ENCODE measurements at places on chromosomes 7 and 10.

DNA sequence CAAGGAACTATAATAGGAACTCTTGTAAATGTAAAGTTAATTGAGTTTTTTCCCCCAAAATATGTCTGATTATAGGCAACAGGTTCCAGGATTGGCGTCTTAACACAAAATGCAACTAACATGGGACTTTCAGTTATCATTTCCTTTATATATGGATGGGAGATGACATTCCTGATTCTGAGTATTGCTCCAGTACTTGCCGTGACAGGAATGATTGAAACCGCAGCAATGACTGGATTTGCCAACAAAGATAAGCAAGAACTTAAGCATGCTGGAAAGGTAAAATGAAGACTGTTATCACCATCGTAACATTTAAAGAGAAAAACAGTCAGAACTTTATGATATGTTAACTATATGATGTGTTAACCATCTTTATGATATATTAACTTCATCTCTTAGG, 63.7 kb downstream of the SP8 start:
- DNase-seq = no peak

DNA sequence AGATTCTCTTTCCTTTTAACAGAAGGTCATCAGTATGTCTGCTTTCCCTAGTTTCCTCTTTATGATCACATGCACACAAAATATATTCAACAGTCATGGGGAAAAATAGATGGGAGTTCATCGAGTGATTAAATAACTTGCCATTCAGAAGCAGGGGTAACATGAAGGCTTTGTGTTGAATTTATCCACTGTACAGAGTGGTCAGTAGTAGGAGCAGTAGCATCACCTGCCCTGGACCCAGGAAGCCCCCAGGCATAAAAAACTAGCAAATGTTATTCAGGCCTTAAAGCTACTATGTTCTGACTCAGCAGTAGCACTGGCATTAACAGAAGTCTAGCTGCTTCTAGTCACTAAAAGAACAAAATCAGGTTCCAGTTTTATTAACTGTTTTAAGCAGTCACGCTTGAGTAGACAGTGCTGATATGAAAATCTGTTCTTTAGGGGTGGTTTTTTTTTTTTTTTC, 31.4 kb upstream of the FAM133B start:
- DNase-seq = no peak

- DNase-seq = no peak
Observed at GRCh38 chr10:93745408-93746065, 12.2 kb upstream of the LGI1 start.

DNA sequence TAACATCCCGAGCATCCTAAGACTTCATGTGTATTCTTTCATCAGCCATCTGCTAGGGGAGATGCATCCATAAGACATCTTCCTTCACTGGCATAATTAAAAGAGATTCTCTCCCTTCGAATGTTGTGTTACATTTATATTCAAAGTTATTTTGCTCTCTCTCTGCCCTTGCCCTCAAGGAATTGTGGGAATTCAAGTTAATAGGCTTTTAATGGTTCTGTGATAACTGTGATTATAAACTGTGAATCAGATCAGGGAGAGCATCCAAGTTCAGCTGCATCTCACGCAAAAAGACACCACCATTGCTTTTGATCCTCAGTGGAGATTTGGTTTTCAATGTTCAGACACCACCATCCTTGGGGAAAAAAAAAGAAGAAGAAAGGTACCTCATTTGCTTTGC, 9.2 kb upstream of the TEX36 start:
- no peak for DNase-seq

DNA sequence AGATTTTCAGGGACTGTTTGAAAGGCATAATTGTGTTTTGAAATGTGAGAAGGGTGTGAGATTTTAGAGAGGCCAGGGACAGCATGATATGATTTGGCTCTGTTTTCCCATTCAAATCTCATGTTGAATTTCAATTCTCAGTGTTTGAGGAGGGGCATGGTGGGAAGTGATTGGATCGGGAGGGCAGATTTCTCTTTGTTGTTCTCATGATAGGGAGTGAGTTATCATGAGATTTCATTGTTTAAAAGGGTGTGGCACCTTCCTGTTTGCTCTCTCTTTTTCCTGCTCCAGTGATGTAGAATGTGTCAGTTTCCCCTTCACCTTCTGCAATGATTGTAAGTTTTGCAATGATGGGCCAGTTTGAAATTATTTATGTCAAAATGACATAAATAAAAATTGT, 113.0 kb upstream of the PCDH15 start:
- DNase-seq = no peak

- DNase-seq = no peak
Observed at GRCh38 chr10:124644771-124645415, 99.3 kb downstream of the FAM53B start.

DNA sequence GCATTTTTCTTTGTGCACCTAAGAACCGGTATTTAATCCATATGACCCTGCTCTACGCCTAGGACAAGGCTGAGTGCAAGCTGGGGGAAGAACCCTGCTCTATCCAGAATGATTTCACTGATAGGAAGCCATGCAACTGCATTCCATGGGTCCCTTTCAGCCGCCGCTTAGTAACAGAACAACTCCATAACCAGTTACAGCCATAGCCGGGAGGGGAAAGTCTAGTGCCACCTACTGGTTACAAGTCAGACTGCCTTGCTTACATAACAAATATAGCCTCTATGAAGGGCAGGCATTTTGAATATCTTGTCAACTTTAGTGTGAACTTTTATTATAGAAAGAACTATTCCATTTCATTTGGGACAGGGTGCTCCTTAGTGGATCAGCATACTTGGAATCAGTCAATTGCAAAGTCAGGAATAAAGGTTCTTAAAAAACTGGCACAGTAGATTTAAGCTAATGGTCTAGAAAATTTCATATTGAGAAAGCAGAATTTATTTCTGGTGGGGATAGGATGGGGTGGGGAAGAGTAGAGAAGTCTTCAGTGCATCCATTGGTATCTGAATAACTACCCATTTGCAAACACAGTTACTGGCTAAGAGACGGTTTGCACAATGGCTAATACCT, 521.7 kb downstream of the ADRA2A start:
- DNase-seq = no peak

GRCh38 chr7:89377219-89377618, 581.7 kb upstream of the TEX47 start:
- DNase-seq = no peak

- DNase-seq = no peak
Observed at GRCh38 chr10:47331491-47331890, 9.2 kb downstream of the GDF2 start.

- no peak for DNase-seq
Observed at GRCh38 chr7:149171892-149172533, 23.3 kb upstream of the ZNF282 start.

- DNase-seq = no peak
Observed at GRCh38 chr7:128672927-128673517, 930 bp downstream of the GARIN1A start.

GRCh38 chr10:98460837-98461499, 14.2 kb upstream of the HPS1 start:
- peak; percentile 75 for DNase-seq

DNA sequence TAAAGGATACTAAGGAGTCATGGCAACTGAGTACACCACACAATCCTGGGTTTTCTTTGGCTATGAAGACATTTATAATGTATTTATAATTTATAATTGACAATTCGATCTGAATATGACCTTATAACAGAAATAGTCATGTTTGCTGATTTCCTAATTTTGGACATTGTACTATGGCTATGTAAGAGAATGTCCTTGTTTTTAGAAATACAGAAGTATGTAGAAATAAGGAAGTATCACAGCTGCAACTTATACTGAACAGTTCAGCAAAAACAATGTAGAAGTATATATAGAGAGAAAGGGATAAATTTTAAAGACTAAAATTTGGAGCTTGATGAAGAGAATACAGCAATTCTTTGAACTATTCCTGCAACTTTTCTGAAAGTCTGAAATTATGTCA, 32.6 kb downstream of the PRLHR start:
- DNase-seq = no peak

GRCh38 chr10:68163735-68164134, 54.4 kb downstream of the MYPN start:
- no peak for DNase-seq

GRCh38 chr10:11869743-11870460, 46.7 kb downstream of the PROSER2 start:
- DNase-seq = no peak

DNA sequence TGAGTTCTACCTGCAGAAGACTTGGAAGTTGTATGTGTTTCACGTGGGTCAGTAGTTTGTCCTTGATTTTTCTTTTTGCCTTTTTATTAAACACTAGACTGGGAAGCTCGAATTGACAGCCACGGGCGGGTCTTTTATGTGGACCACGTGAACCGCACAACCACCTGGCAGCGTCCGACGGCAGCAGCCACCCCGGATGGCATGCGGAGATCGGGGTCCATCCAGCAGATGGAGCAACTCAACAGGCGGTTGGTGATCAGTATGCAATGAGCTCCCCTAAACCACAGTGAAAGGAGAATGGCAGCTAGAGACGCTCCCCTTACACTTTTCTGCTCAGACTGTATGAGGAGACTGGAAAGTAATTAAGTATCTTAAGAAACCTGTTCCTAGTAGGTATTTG, 126.7 kb upstream of the STK17A start:
- DNase-seq = no peak

DNA sequence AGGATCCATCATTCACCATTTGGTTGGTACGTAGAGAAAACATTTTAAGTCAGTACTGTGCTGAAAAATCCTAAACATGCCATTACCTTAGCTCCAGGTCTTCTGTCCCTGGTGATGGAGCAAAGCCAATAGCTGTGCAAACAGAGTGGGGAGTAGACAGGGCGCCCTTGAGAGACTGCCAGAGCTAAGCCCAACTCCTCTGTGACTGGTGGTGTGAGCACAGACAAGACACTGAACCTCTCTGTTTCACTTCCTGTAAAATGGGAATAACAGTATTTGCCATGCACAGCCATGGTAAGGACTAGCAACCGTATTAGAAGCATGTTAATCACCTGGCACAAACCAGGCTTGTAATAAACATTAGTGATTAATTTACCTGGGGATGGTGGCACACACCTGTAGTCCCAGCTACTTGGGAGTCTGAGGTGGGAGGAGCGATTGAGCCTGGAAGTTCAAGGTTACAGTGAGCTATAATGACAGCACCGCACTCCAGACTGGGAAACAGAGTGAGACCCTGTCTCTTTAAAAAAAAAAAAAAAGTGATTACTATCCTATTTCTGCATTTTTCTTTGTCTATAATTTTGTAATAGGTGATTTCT, 28.7 kb downstream of the LYZL1 start:
- no peak for DNase-seq

DNA sequence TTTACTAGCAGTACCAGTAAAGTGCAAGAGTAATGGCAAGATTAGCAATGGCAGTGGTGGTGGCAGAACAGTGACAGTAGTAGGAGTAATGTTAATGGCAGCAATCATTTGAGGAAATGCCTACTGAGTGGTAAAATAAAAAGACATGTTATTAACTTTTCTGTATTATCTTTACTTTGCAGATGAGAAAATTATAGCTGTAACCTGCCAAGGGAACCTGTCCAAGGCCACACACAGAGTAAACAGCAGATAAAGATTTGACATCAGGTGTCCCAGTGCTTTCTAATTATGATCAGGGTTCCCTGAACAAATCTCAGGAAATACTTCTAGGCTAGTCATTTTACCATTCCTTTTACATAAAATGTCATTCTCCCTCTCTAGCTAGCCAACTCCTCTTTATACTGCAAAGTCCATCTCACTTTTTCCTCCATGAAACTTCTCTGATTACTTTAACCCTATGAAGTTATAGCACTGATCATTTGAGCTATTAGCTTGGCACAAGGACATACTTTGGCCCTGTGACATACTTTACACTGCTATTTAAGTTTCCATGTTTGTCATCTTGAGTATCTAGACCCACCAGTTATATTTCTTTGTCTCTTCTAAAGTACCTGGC, 219.1 kb downstream of the TAX1BP1 start:
- no peak for DNase-seq

- DNase-seq = no peak
Observed at GRCh38 chr10:72765051-72765745, 73.3 kb downstream of the MCU start.

- DNase-seq = no peak
Observed at GRCh38 chr10:91511549-91512330, 101.6 kb downstream of the HECTD2 start.

DNA sequence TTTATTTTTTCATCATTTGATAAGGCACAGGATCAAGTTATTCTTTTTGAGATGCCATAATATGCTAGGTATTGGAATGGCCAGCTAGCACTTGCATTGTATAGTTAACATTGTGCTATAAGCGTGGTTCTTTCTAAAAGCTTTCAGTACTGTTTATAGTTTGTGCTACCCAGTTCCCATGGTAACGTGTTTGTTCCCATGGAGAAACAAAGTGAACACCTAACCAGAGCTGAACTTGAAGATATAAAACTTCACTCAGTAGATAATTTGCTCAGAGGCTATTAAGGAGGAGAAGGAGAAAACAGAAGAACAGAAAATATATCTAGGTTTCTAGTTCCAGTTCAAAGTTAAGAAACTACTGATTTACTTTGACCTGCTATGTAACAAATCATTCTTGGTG, 23.6 kb upstream of the ITGB8 start:
- DNase-seq = no peak

DNA sequence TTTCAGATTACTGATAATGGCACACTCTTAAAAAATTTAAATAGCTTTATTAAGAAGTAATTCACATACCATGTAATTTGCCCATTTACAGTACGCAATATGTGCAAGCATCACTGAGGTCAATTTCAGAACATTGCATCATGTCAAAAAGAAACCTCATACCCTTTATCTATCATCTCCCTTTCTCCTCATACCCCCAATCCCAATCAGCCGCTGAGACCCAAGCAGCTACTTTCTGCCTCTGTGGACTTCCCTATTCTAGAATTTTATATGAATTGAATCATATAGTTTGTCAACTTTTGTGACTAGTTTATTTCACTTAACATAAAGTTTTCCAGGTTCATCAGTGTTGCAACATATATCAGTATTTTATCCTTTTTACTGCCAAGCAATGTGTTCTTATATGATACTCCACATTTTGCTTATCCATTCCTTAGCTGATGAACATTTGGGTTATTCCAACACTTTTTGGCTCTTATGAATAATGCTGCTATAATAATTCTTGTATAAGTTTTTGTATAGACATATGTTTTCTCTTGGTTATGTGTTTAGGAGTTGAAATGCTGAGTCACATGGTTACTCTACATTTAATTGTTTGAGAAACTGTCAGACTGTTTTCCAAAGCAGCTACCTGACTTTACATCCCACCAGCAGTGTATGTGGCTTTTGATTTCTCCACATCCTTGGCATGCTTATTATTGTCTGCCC, 26.9 kb upstream of the TPK1 start:
- DNase-seq = no peak

- DNase-seq = no peak
Observed at GRCh38 chr7:21690705-21691104, 147.9 kb downstream of the DNAH11 start.

DNA sequence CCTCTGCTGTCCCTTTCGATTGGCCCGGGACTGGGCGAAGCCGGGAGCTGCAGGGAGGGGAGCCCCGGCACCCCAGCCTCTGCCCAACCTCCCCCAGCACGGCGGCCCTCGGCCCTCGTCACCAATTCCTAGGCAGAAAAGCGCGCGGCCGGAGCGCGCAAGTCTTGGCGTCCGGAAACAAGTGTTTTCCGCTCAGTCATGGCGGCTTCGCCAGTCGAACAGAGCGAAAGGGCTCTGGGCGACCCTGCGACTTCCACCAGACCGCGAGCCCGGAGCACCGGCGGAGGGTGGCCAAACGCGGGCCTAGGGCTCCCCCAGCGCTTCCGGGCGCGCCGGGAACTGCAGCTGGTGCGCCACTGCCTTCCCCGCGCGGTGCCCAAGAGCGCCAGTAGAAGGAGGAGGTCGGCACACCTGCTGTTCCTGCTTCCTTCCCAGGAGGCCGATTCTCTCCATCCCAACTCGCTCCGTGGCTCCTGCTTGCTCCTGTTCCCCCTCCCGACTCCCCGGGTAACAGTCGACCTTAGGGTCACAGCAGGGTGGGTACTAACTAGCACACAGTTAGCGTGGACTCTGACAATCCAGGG, 729.9 kb downstream of the ZWINT start:
- DNase-seq = peak; percentile 81
